GOT3 (cell line): ENCODE measurements at places on chromosomes 12 and 14.

- DNase-seq: no peak
These were observed 18.1 kb downstream of the MLXIP start for GRCh38 chr12:122096591-122097149.

DNA sequence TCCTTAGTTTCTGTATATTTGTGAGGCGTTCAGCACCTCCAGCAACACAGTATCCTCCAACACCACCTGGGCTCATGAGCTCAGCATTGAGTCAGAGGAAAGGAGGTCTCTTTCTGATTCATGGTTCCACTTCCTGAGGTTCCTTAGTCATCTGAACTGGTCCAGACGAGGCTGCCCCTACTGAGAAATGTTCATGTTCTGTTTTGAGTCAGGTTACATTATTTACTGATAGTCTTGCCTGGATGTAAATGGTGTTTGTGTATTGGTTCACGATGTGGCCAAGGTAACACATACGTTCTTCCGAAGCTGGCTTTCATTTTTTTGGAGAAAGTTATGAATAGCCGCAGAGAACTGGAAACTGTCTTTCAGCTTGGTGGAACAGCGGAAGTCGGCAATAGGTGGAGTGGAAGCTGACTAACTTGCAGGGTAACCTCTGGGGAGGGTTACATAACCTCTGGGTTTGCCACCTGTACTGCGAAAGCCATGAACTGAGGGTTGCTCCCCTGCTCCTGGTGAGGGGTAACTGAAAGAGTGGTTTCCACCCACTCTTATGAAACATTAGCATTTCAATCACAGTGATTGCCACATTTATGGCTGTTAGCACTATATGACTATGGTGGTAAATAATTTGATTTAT is 42.2 kb upstream of the MANSC4 start:
- no peak for DNase-seq

GRCh38 chr12:96120359-96121100 is 73.6 kb upstream of the ELK3 start:
- no peak for DNase-seq

- no peak for DNase-seq
These were observed 24.5 kb upstream of the BCL11B start for GRCh38 chr14:99296517-99296916.

- no peak for DNase-seq
These were observed 23.3 kb downstream of the TAS2R7 start for GRCh38 chr12:10779103-10779502.

DNA sequence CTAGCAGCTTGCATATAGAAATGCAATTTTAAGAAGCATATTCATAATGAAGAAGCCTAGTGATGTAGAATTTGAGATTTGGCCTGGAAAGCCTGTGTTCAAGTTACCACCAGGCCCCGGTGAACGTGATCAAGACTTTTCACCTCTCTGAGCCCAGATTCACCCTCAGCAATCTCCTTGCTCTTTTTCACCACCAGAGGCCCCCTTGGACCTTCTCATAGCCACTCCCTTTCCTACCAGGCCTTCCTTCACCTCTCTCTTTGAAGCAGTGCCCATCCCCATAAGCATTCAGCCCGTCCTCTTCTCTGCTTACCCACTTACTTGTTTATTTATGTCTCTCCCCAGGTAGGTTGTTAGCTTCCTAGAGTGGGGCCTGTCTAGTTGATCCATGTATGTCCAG is 1280.9 kb downstream of the AACS start:
- DNase-seq: no peak

- no peak for DNase-seq
These were observed 143.5 kb upstream of the EGLN3 start for GRCh38 chr14:34094384-34094783.

DNA sequence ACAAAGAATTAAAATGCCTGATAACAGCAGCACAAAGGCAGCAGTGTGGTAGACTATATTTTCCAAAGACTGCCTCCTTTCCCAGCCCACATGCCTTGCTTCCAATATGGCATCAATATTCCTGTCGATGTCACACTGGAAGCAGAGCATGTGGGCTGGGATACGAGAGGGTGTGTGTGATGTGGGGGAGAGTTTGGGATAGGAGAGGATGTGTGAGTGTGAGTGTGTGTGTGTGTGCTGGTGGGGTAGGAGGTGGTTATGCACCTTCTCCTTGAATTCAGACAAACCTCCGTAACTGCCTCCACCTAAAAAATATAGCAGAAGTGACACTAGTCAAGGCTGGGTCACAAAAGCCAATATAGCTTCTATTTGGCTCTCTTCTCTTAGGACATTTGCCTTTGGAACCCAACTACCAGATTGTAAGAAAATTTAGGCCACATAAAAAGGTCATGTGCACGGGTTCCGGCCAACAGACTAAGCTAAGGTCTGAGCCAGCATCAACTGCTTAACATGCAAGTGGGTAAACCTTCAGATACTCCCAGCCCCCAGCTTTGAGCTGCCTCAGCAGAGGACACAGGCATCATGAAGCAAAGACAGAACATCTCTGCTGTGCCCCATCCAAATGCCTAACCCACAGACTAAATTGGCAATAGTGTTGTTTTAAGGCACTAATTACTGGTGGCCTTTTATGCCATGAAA is 29.5 kb downstream of the SPPL3 start:
- DNase-seq: no peak

DNA sequence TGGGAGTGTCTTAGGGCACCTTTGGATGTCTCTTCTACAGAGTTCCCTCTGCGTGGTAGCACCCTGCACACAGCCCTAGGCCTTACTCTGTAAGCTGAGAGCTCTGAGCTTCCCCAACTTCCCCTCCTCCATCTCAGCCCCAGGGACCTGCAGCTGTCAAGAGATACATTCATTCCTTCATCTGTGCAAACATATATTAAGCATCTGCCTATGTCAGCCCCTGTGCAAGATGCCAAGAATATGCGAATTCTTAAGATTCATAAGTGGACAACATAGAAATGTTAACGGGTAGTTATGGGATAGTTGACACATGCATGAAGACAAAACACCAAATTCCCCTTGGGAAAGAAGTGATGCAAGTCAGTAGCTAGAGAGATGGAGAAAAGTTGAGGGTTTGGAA is 190.8 kb downstream of the SLC41A2 start:
- DNase-seq: no peak

GRCh38 chr12:91317306-91317705 is 134.7 kb upstream of the DCN start:
- no peak for DNase-seq

GRCh38 chr14:69439521-69440270 is 41.2 kb downstream of the SLC39A9 start:
- no peak for DNase-seq

DNA sequence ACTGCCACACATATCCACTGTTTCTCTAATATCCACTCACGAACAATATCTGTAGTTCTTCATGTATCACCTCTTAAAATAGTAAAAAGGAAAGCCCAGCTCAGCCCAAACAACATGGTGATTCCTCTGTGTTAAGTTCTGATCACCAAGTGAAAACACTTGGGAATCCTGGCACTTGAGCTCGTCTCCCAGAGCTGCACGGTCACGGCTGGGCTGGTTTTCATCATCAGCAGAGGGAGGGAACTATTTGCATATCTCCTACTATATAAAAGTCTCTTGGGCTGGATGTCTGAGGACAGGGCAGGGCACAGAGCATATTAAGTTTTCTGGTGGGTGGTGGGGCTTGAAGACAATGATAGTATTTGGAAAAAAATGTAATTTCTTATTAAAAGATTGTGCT is 870.6 kb downstream of the TMEM121 start:
- DNase-seq: no peak

GRCh38 chr14:63371033-63371432 is 52.3 kb upstream of the GPHB5 start:
- no peak for DNase-seq

DNA sequence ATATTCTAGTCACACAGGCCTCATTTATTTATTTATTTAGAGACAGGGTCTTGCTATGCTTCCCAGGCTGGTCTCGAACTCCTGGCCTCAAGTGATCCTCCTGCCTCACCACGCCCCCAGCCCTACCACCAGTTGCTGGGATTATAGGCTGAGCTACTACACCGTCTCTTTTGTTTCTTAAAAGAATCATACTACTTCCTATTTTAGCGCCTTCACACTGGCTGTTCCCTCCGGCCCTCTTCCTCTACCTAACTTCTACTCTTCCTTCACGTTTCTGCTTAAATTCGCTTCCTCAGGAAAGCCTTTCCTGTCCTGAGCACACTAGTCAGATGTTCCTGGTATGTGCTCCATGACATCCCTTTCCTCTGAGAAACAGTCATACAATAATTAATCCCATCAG is 6.4 kb upstream of the MRPL42 start:
- no peak for DNase-seq

DNA sequence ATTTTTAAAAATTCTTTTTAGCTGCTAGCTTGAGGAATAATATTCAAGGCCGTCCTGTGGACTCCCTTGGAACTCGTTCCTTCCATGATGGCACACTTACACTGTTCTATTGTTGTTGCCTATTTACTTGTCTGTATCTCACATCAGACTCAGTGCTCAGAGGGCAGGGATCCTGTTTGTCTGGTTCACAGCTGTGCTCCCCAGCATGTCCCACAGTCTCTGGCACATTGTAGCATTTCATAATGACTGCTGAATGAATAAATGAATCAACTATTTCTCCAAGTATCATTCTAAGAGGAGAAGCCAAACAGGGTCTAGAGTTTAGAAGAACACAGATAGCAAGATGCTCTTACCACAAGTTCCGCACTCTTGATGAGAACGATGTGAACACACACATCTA is 48.0 kb downstream of the NTN4 start:
- DNase-seq: no peak

- DNase-seq: no peak
These were observed 37.6 kb downstream of the FERMT2 start for GRCh38 chr14:52913271-52913670.

GRCh38 chr14:56474419-56475022 is 105.1 kb upstream of the TMEM260 start:
- no peak for DNase-seq

- no peak for DNase-seq
These were observed 344.2 kb upstream of the E2F7 start for GRCh38 chr12:77409551-77409950.

DNA sequence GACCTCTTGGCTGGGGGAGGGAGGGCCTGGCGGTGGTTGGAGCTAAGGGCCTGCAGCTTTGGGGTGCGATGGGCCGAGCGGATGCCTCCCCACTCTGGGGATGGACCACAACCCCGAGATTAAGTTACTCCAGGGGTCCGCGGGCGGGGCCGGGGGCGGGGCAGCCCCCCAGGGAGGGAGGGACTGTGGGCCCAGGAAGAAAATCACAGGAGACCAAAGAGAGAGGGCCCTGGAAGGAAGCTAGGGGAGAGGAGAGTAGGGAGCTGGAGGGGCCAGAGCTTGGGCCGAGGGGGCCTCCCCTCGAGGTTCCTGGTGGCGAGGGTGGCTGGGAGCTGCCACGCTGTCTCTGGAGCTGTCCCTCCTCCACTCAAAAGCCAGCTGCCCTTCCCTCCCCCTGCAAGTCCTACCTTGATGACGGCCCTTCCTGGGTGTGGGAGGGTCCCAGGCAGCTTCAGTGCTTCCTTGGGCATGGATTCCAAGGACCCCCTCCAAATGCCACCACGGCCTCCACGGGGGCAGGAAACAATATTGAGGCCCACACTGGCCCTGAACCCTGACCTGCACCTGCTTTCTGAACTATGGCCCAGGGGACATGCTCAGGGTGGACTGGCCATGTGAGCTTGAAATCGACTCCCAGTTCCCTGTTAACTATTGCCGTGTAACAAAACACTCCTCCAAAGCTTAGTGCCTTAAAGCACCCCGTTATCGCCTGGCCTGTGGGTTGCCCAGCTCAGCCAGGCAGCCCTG is 610 bp upstream of the NUDT14 start:
- DNase-seq: no peak

- no peak for DNase-seq
These were observed 418.5 kb downstream of the TMEM121 start for GRCh38 chr14:105944632-105945610.

DNA sequence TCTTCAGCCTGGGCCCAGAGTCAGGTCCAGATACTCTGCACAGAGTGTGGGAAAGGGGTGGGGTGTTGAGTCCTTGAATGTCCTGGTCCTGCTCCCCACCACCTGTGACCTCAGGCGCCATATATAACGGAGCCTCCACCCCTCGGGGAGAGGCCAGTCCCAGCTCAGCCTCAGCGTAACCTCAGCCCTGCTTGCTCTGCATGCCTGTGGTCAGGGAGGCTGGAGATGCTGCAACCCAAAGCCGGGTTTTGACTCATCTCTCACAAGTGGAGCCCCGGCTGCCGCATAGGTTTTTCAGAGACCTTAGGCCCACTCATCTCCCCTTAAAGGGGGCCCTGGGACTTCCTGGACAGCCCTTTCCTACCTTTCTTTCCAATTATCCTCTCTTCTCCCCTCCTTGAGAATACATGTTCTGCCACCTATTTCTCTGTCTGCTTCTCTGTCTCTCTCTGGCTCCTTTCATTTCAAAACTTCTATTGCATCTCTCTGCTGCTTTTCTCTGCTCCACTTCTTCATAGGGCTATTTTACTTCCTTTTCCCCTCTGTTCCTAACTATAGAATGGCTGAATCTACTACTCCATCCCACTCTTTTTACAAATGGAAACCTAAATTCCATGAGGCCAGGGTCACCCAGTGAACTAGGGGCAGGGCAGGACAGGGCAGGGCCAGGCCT is 1.2 kb downstream of the ITGB7 start:
- peak; percentile 37 for DNase-seq

DNA sequence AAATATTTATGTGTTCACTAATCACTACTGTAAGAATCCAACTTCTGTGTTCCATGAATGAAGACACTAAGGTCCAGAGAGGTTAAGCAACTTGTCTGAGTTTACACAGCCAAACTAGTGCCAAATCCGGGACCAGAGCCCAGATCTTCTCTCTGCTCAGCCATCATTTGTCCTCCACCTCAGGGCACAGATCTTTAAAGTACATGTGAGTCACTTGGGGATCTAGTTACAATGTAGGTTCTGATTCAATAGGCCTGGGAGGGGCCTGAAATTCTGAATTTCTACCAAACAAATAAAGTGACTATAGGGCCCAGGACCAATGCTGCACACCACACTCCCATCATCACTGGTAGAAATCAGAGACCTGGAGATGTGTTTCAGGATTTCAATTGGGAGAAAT is 162.9 kb downstream of the GXYLT1 start:
- DNase-seq: no peak

GRCh38 chr12:46516933-46517578 is 144.5 kb upstream of the SLC38A2 start:
- no peak for DNase-seq
